ENCODE measurements at places on chromosomes 5 and 9.

GRCh38 chr9:109426626-109427402, 71.3 kb downstream of the PTPN3 start:
- no peak for DNase-seq

- no peak for DNase-seq
Measured at GRCh38 chr9:20197976-20198685, 409.3 kb upstream of the SLC24A2 start.

DNA sequence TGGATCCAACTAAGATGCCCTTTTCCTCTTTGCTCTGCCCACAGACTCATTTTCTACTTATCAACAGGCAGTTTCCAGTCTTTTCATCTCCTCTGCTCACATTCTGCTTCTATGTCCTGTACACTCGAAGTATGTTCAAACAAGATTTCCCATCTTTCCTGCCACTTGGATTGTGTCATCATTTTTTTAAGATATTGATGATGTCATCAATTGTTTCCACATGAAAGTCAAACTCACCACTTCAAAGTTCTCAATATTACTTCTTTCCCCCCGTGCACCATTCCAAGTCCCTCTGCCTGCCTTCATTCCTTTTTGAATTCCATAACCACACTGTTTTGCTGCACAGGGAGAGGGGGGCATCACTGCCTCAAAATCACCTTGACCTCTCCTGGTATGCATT, 175.0 kb upstream of the RFX3 start:
- no peak for DNase-seq

- no peak for DNase-seq
Measured at GRCh38 chr5:131757830-131758519, 38.8 kb downstream of the FNIP1 start.

DNA sequence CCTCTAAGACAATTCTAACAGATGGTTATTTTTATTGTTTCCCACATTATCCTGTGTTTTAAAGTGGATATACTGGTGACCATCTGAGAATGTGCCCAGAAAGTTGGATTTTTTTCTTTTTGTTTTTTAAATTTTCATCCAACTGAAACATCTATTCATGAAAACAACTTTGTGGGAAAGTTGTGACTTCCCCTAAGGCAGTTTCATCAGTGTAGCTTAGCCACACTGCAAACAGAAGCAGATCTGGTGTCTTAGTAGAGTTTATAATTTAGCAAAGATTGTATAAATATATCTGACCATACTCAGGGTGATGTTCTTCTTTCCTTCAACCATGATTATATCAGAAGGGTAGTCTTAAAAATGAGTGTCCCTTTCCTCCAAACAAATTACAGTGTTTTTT, 1241.3 kb downstream of the MAT2B start:
- DNase-seq: no peak

DNA sequence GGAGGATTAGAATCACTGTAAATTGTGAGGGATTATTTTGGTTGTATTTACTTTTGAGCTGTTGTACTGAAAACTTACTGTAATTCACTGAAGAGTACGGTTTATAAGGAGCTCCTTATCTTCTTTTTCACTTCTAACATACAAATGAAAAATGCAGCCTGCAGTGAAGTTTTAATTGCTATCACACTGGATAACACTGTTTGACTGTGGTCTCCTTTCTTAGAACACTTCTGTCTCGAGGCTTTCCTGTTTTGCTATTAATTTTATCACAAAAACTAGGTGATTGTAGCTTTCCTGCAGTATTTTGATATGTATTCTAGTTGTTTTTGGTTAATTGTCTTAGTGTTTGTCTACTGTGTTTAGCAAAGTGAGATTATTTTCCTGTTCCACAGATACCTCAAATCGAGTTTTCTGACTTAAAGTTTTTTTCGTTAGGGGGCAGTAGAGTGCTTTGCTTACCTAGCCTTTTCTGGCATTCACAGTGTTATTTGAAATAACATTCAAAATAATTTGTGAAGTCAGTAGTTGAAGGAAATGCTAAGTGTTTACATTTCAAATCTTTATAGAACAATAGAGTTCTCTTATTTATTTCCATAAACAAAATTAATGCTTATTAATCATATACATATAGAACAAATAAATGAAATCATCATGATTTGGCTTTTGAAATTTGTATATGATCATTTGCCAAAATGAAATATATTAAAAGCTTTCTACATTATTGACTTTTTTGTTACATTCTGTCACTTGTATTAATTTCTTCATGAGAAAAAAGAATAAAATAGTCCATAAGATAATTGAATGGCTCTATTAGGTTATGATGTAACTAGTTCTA, 52.9 kb downstream of the COMMD10 start:
- peak; percentile 9 for DNase-seq

DNA sequence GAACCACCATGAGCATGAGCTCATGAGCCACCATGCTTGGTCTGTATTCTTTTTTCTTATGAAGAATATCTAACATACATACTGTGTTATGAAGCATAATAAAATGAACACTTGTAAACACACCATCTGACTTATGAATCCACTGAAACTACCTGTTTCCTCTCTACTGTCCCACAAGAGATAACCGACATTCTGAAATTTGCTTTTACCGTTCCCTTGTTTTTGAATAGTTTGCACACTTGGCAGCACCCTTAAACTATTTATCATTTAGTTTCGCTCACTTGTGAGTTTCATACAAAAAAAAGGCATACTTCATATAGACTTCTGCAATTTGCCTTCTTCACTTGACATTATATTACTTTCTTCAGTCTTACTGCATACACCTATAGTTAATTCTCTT, 8.9 kb downstream of the LARS1 start:
- DNase-seq: no peak

DNA sequence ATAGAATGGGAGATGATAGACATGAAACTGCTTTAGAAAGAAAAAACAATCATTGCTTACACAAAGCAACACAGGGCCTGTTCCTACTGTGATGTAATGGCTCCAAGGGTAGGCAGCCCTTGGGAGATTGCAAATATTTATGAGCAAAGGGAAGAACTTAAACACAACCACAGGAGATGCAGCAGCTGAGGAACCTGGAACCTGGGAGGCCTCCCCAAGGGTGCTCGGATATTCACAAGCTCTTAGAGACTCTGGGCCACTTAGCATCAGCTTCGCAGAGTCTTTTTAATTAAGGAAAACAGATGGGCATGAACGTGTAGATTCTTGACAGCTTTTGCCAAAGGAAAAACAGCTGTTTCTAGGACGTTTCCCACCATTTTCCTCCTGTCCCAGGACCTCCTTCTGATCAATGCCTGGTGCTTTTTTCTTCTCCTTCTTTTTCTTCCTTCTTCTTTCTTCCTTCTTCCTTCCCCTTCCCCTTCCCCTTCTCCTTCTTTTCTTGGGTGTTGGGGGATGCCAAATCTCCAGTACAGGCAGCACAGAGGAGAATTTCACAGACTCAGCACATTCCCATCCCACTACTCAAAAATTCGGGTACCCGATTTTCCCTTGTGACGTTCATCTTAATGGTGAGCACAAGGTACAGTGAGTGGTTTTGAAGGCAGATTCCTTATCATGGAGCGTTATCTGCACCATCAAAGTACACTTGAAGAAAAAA, 28.1 kb upstream of the TCF7 start:
- DNase-seq: no peak
